ENCODE measurements at places on chromosomes 12 and 14. TPM values are rescaled to one million over a fixed set of nuclear protein-coding genes. Genes with fewer than 3 reads are reported as not detected.

- no peak for DNase-seq
Measured at GRCh38 chr12:3436461-3437065, 54.4 kb upstream of the PRMT8 start.

GRCh38 chr14:74532246-74532645, 38.7 kb downstream of the ISCA2 start:
- no peak for DNase-seq

GRCh38 chr12:23686095-23686494, 263.4 kb downstream of the SOX5 start:
- no peak for DNase-seq

DNA sequence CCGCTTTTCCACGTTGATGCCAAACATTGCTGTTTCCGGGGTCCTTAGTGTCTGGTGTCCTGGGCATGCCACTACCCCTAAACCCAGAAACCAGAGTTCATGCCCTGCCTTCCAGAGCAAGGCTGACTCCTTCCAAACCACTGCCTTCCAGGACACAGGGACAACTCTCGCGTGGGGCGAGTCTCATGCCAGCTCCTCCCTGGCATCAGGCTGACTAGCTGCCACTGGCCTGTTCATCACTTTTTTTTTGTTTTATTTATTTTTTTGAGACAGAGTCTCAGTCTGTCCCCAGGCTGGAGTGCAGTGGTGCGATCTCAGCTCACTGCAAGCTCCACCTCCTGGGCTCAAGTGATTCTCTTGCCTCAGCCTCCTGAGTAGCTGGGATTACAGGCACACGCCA, 4.8 kb downstream of the SETD1B start:
- no peak for DNase-seq

GRCh38 chr12:130418251-130418650, 80.6 kb downstream of the PIWIL1 start:
- DNase-seq, result no peak

GRCh38 chr12:92244036-92244435, 98.4 kb upstream of the BTG1 start:
- DNase-seq, result no peak

- DNase-seq, result no peak
Measured at GRCh38 chr12:16112612-16113560, 164.6 kb downstream of the SLC15A5 start.

- DNase-seq, result no peak
Measured at GRCh38 chr14:35337269-35338255, 45.4 kb downstream of the PSMA6 start.

- no peak for DNase-seq
Measured at GRCh38 chr14:101840649-101841369, 79.3 kb downstream of the PPP2R5C start.

DNA sequence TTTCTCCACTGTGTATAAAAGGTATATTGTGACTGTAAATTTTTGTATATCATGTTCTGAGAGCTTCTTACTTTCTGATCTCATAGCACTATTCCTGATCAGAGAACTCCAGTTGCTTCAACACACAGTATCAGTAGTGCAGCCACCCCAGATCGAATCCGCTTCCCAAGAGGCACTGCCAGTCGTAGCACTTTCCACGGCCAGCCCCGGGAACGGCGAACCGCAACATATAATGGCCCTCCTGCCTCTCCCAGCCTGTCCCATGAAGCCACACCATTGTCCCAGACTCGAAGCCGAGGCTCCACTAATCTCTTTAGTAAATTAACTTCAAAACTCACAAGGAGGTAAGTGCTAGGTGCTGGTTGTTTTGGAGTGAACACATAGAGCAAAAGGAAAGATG, 30.9 kb downstream of the CKB start:
- DNase-seq, result no peak

DNA sequence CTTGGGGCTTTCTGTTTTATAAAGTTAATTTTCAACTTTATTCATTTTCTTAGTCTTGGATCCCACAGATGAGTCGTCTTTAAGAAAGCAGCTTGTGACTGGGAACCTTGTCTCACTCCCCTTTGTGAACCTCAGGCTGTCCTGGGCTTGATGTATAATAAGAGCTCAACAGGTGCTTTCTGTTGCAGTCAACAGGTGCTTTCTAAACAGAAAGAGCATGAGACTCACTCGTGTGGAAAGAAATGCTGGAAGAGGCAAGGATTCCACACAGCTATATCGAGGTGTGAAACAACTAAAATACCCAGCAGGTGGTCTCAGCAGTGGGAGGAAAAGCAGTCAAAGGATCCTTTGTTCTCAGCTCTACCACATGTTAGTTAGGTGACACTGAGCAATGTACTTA, 398.9 kb downstream of the EGLN3 start:
- DNase-seq, result no peak

DNA sequence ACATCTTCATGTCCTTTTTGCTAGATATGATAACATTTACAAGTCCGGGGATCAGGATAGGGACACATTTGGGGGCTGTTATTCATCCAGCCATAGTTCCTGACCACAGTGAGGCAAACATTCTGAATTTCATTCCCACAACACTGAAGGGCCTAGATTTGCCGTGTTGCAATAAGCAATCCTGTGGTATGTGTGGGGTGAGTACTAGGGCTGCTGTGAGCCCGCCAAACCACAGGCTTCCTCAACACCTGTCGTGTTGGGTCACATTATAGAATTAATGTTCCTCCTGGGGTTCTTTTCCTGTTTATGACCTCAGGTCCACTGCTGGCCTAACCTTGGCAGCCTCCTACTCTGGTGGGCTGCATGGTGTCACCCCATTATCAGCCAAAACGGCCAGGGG, 119.2 kb downstream of the TBC1D30 start:
- DNase-seq, result no peak

DNA sequence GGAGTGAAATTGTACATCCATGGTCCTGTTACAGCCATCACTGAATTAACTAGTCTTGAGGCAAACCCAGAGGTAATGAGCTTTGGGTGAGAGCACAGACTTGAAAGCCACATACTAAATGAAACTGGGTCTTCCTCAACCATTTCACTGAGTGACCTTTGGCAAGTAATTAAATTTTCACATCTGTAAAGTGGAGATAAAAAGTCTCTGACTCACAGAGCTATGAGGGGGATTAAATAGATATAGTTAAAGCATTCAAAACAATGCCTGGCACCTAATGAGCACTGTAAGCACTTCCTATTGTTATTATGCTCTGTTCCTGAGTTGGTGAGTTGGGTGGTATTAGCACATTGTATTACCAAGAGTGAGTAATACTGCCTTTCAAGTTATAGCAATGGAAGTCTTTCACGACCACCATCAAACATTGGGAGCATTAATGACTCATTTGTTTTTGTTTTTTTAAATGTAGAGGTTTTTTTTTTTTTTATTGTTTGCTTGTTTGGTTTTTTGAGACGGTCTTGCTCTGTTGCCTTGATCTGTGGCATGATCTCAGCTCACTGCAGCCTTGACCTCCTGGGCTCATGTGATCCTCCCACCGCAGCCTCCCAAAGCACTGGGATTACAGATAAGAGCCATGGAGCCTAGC, 12.5 kb upstream of the STRN3 start:
- DNase-seq, result no peak

GRCh38 chr14:23345987-23346692, 6.5 kb downstream of the SLC22A17 start:
- DNase-seq, result no peak

Gene CPNE6
- total RNA-seq, result not detected

Gene IL26
- not detected for total RNA-seq

Gene SMAGP
- 12.3 TPM for total RNA-seq

All from NCI-H460 (cell line).